ENCODE measurements at places on chromosomes 6 and 20.

GRCh38 chr20:34938466-34939163 is 17.0 kb downstream of the GSS start:
- DNase-seq: no peak

- no peak for DNase-seq
These were observed 123.8 kb downstream of the QKI start for GRCh38 chr6:163538331-163538730.

DNA sequence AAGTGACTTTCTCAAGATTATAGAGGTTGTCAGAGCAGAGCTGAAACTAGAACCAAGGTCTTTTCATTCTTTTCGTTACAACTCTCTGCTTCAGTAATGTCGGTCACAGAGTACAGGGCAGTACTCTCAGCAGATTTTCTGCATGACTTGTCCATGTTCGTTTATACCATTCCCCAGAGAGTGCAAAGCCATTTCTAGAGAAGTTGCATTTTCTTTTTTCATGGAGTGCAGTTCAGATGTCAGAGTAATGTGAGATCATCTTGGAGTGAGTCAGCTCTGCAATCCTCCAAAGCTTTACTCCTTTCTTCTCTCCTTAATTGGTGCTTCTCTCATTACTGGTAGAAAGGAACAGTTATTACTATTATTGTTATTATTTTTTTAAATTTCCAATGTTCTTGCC is 115.6 kb upstream of the B3GAT2 start:
- DNase-seq: no peak

GRCh38 chr6:156190270-156190669 is 586.9 kb upstream of the ARID1B start:
- no peak for DNase-seq

GRCh38 chr6:31734821-31735406 is 1.4 kb downstream of the CLIC1 start:
- DNase-seq: no peak

DNA sequence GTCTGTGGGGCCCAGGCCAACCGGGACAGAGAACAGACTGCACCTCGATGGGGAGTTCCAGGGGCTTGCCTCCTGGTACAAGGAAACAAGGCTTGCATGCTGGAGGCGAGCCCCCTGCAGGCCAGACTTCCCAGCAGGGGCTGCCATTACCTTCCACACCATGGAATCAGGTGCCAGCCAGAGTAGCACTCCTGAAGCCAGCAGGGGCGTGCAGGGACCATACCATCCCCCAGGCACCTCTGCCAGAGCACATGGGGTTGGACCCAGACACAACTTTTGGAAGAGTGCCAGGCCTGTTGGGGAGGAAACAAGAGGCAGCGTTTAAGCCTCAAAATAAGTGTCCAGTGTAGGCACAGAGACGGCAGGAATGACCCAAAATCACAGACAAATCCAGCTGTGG is 6.5 kb downstream of the DDO start:
- DNase-seq: no peak

GRCh38 chr6:34196833-34197195 is 39.9 kb upstream of the HMGA1 start:
- no peak for DNase-seq

DNA sequence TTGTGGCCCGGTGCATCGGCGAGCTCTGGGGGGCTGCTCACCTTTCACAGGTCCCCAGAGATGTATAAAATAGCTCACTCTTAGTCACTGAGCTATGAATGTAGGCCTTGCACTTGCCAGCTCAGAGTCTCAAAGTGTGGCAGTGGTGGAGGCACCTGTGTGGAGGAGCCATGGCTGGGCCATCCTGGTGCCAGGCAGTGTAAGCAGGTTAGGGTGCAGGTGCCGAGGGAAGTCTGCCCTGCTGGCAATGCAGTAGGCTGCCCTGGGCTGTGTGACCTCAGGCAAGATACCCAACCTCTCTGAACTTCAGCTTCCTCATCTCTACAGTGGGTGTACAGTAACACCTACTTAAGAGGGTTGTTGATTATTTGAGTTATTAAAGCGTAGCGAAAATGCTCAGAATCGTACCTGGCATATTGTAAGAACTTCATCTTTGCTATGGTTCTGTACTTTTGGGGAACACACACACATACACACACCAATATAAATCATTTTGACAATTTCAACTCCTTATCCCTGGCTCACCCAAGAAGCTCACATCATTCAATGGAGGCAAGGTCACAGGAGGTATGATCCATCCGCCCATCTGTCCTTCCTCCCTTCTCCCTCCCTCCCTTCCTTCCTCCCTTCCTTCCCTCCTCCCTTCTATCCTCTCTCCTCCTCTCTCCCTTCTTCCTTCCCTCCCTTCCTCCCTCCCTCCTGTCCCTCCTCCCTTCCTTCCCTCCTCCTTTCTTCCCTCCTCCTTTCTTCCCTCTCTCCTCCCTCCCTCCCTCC is 66.8 kb upstream of the STX16 start:
- DNase-seq: no peak

DNA sequence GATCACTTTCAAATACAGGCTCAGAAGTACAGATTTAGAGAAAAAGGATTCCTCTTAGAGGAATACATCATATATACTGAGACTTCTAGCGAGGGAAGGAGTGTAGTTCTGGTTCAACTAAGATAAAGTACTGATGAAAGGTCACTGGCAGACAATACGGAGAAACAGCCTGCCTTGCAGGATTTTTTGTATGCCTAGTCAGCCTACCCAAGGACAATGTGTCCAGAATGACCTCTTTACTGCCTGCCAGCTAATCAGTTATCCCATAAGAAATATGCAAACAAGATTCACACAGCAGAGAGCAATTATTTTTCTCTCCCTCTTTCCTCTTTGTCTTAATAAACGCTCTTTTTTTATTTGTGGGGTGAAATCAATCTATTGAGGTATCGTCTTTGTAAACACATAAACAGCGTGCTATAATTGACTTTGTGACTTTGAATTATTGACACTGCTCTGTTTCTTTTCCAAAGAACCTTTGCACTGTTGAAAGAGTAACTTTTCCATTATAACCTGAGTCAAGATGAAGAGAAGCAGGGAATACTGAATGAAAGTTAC is 1.4 kb upstream of the TSPYL4 start:
- no peak for DNase-seq

- DNase-seq: no peak
These were observed 104.5 kb upstream of the ADGRF1 start for GRCh38 chr6:47146431-47147174.

DNA sequence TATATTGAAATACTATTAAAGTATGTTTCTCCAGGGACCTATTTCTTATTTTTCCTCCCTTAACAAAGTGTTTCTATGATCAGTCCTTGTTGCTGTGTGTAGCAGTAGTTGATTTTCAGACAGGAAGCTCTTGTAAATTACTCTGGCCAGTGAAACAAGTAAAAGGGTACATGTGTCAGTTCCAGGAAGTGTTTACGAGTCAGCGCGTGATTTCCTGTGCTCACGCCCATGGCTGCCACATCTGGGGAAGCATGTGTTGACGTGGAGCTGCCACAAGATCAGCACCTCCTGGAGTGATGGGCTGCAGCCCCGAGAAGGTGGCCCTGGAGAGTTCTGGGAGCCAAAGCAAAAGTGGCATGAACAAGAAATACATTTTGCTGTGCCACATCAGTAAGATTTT is 38.6 kb upstream of the GGTLC1 start:
- no peak for DNase-seq

DNA sequence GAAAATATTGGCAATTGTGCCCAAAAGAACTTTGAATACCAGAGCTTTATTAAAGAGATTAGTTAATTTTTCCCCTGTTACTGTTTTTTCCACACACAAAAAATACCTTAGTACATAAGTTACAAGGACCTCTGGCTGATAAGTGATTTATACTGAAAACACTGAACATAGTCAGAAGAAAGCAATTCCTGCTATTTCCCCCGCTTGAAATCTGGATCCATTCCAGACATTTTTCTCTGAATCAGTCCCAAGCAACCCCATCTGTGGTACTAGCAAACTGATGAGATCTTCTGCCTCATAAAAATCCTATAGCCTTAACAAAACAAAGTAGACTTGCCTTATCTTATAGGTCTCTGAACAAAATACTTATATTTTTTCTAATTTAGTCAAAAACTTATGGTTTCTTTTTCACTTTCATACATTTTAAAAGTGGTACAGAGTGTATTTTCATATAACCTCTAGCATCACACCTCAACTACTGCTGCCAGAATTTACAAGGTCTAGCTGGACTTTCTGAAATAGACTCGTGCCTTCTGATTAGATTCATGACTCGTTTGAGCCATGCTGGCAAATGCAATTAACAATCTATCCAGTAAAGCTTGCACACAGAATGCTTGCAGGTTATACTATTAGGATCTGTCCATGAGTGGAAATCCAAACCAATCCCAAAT is 111.9 kb downstream of the TBX18 start:
- no peak for DNase-seq

- DNase-seq: no peak
These were observed 720.6 kb downstream of the RFPL4B start for GRCh38 chr6:113067612-113068275.

- DNase-seq: no peak
These were observed 722 bp upstream of the TMEM14B start for GRCh38 chr6:10746915-10747250.

GRCh38 chr6:119628691-119629594 is 279.4 kb upstream of the MAN1A1 start:
- no peak for DNase-seq

DNA sequence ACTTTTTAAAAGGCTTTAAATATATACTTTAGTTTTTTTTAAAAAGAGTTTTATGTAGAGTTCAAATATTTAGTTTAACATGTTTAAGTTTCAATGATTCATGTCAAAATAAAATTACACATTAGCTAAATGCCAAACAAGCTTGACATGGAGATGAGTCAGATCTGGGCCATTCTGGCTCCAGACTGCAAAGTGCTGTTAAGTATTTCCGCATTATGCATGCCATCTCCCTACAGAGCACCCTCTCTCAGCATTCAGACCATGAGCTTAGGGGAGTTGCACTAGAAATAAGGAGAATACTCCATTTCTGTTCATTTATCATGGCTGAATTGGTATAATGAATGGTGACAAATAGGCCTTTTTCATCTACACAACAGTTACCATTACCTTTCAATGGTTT is 21.5 kb upstream of the HS3ST5 start:
- no peak for DNase-seq
